ENCODE measurements at places on chromosomes 11 and 22. TPM values are rescaled to one million over a fixed set of nuclear protein-coding genes. Genes with fewer than 3 reads are reported as not detected.
A peak's percentile ranks its signal among the peaks of the same experiment; 100 is the strongest.

PSMC3 gene
- 346 TPM for polyA plus RNA-seq

CLDN5 gene
- polyA plus RNA-seq, result 103 TPM

OR4C45 gene
- not detected for polyA plus RNA-seq

RIMBP3C gene
- polyA plus RNA-seq, result 0.04 TPM

NEFH gene
- 0.06 TPM for polyA plus RNA-seq

GRCh38 chr22:37260901-37261336, 16.9 kb upstream of the RAC2 start:
- peak; percentile 59 for DNase-seq
